Lung (tissue), 17 donors: ENCODE measurements at places on chromosomes 16 and 17. TPM values are rescaled to one million over a fixed set of nuclear protein-coding genes. Genes with fewer than 3 reads are reported as not detected.
A peak's percentile ranks its signal among the peaks of the same experiment; 100 is the strongest.

GRCh38 chr16:1492923-1493745, at the start of gene TELO2:
TSS of gene TELO2 (plus strand) at chr16:1493360. CDS start at chr16:1494282, 922 bp downstream.
- peaks cover 3% of the 10 kb centered on the region for H3K4me1 ChIP-seq
- H3K27me3 ChIP-seq = no peaks in the 10 kb centered on the region
- H3K4me3 ChIP-seq = peak within 1 kb of the TSS; percentile 78
- H3K27ac ChIP-seq = peak within 1 kb of the TSS; percentile 96
- H3K36me3 ChIP-seq = peaks cover 22% of the 10 kb centered on the region
- peak; percentile 89 for DNase-seq

GRCh38 chr17:4786516-4786915, 352 bp upstream of the VMO1 start:
- H3K27ac ChIP-seq = no peak overlapping the region
- H3K27me3 ChIP-seq = peaks cover 33% of the 10 kb centered on the region
- peaks cover 17% of the 10 kb centered on the region for H3K4me1 ChIP-seq
- no peak for DNase-seq
- H3K36me3 ChIP-seq = no peaks in the 10 kb centered on the region
- no peak overlapping the region for H3K4me3 ChIP-seq

ST6GALNAC1 gene
- total RNA-seq = 22.5 TPM

- H3K27ac ChIP-seq = peak overlapping the region; percentile 82
- no peak for DNase-seq
- no peaks in the 10 kb centered on the region for H3K27me3 ChIP-seq
- peaks cover 23% of the 10 kb centered on the region for H3K36me3 ChIP-seq
Observed at GRCh38 chr17:16381496-16381820, 567 bp downstream of the UBB start.

IL32 gene
- total RNA-seq = 153 TPM

GRCh38 chr17:31459716-31460115, 68.2 kb downstream of the RAB11FIP4 start:
- H3K4me3 ChIP-seq = no peak overlapping the region
- H3K36me3 ChIP-seq = no peaks in the 10 kb centered on the region
- H3K27me3 ChIP-seq = no peaks in the 10 kb centered on the region
- H3K27ac ChIP-seq = no peak overlapping the region

PPP1R27 gene
- total RNA-seq = not detected

DNA sequence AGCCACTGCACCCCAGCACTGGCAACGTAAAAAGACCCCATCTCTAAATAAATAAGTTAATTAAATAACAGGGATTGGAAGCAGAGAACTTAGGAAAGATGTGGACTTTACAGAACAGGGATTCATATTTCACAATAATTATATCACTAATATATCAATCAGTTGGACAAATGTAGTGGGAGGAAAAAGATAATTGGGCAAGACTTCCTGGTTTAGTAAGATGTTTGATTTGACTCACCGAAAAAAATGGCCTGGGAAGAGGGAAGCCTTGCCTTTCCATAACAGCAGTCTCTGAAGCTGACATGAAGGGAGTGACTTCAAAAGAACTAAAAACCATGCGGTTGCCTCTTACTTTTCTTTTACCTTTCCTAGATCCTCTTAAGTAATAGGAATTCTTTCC, 15.2 kb upstream of the C17orf78 start:
- no peak for DNase-seq
- peaks cover 4% of the 10 kb centered on the region for H3K4me1 ChIP-seq
- no peaks in the 10 kb centered on the region for H3K27me3 ChIP-seq
- H3K36me3 ChIP-seq = no peaks in the 10 kb centered on the region
- H3K4me3 ChIP-seq = no peak overlapping the region
- H3K27ac ChIP-seq = no peak overlapping the region

ASPA gene
- total RNA-seq = 17.5 TPM

DNA sequence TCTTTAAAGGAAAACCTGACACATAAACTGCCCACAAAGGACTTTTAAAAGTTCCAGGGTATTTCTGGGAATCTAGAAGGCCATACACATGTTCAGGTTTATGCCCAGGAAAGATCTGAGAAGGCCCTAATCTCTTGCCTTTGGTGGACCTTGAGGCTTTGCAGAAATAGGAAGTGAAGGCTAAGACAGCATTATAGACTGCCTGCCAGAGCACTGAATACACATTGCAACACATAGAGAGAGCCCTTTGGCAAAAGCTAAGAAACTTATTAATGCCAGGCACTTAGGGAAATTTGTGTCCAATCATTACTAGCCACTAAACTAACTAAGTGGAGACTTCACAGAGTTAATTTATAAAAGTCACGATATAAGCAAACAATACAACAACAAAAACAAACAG, 70.4 kb downstream of the MMD start:
- no peaks in the 10 kb centered on the region for H3K4me1 ChIP-seq
- DNase-seq = no peak
- H3K27me3 ChIP-seq = no peaks in the 10 kb centered on the region
- H3K27ac ChIP-seq = no peak overlapping the region

DNA sequence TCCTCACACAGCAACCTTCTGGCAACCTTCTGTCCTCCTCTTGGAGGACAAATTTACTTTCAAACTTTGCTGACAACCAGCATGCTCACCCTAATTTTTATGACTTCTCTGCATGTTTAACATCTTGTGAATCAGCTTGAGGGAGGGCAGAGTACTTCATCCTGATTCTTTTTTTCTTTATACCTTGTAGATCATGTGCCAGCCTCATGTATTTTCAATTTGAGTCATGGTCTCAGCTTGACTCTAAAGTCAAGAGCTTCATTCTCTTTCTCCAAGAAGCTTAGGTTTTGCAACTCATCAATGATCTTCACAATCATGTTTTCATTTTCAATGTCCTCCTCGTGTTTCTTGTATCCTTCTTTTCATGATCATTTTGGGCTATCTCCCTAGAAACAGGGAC, 3.6 kb upstream of the KRTAP9-7 start:
- no peak overlapping the region for H3K4me3 ChIP-seq
- no peak for DNase-seq
- no peak overlapping the region for H3K27ac ChIP-seq
- H3K27me3 ChIP-seq = no peaks in the 10 kb centered on the region
- H3K36me3 ChIP-seq = no peaks in the 10 kb centered on the region
- no peaks in the 10 kb centered on the region for H3K4me1 ChIP-seq

NR1D1 gene
- total RNA-seq = 3.2 TPM

GRCh38 chr17:42660692-42661345, 1.7 kb downstream of the TUBG2 start:
- no peak overlapping the region for H3K4me3 ChIP-seq
- peaks cover 8% of the 10 kb centered on the region for H3K36me3 ChIP-seq
- H3K27ac ChIP-seq = no peak overlapping the region

DNA sequence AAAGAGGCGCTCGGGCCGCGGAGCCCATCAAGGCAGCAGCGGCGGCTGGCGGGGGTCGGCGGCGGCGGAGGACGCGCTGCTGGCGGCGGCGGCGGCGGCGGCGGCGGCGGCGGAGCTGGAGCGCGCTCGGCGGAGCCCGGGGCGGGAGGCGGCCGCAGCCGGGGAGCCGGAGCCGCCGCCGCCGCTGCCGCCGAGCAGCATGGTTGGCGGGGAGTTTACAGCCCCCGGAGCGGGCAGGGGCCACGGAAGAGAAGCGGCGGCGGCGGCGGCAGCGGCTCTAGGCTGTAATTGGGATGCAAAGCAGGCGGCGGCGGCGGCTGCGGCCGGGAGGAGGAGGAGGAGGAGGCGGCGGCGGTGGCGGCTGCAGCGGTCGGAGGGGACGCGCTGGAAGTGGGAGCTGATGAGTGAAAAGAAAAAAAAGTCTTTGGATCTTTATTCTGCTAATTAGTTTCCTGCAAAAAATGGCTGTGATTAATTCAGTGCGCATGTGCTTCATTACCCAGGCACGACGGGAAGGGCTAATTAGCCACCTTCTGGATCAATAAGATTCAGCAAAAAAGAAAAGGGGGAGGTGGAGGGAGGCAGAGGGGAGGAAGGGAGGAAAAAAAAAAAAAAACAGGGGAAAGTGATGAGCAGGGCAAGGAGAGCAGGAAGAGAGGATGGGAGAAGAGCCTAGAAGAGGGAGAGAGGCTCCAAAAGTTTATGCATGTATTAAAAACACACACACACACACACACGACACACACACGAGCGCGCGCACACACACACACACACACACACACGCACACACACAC, 10.9 kb upstream of the ZFHX3 start:
- peak; percentile 82 for DNase-seq
- peak overlapping the region; percentile 83 for H3K4me3 ChIP-seq
- H3K27ac ChIP-seq = peak overlapping the region; percentile 94
- H3K36me3 ChIP-seq = no peaks in the 10 kb centered on the region

- H3K4me3 ChIP-seq = no peak overlapping the region
- no peaks in the 10 kb centered on the region for H3K27me3 ChIP-seq
Observed at GRCh38 chr16:68377221-68377620, 66.4 kb downstream of the PRMT7 start.

DNA sequence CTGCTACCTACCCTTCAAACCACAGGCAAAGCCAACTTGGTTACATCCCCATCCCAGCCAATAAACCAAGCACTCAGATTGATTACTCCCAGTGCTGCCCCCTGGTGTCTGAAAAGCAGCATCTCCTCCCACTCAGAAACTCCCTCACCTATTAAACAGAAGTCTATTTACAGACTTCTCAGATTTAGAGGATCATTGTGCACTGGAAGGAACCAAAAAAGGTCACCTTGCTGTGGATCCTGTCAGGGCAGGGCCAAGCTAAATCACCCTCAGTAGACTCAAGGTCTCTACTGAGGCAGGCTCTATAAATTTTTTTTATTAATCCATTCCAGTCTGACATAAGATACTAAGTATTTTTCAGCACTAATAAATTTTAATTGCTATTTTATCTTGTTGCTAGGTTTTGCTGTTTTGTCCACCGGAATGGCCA, 17.6 kb downstream of the HIGD1B start:
- peak; percentile 85 for DNase-seq
- no peak overlapping the region for H3K27ac ChIP-seq

GRCh38 chr17:81347437-81347836, 47.8 kb upstream of the BAHCC1 start:
- no peak overlapping the region for H3K4me3 ChIP-seq
- no peak overlapping the region for H3K27ac ChIP-seq
- no peak for DNase-seq
- H3K27me3 ChIP-seq = no peaks in the 10 kb centered on the region
- no peaks in the 10 kb centered on the region for H3K36me3 ChIP-seq
- H3K4me1 ChIP-seq = no peaks in the 10 kb centered on the region

DNA sequence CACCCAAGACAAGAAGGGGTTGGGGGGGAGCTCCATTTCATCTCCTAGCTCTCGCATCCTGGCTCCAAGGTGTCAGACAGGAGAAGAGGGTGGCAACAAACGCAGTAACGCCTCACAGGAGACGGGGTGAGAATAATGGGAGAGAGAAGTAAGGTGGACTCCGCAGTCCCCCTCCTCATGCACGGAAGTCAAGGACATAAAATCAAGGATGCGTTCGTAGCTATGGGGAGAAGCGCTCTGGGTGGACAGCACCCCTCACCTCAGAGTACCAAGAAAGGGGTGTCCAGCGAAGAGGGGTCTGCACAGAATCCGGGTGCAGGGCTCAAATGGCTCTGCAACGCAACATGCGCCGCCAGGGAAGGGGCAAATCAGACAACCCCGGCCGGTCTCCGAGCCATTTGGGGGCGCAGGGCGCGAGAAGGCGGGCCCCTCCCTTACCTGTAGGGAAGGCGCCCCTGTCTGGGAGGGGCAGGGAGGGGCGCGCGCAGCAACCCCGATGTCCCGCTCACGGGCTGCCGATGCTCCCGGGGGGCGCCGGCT, 555 bp downstream of the HDAC5 start:
- no peak for DNase-seq
- H3K27me3 ChIP-seq = no peaks in the 10 kb centered on the region
- peak overlapping the region; percentile 90 for H3K27ac ChIP-seq
- H3K4me3 ChIP-seq = peak overlapping the region; percentile 96
- H3K4me1 ChIP-seq = peaks cover 4% of the 10 kb centered on the region

- no peak for DNase-seq
- H3K27me3 ChIP-seq = no peaks in the 10 kb centered on the region
- H3K36me3 ChIP-seq = no peaks in the 10 kb centered on the region
- H3K4me1 ChIP-seq = no peaks in the 10 kb centered on the region
- no peak overlapping the region for H3K27ac ChIP-seq
- H3K4me3 ChIP-seq = no peak overlapping the region
Observed at GRCh38 chr16:57021757-57022156, 32.4 kb downstream of the NLRC5 start.

GNGT2 gene
- 4.7 TPM for total RNA-seq

DNA sequence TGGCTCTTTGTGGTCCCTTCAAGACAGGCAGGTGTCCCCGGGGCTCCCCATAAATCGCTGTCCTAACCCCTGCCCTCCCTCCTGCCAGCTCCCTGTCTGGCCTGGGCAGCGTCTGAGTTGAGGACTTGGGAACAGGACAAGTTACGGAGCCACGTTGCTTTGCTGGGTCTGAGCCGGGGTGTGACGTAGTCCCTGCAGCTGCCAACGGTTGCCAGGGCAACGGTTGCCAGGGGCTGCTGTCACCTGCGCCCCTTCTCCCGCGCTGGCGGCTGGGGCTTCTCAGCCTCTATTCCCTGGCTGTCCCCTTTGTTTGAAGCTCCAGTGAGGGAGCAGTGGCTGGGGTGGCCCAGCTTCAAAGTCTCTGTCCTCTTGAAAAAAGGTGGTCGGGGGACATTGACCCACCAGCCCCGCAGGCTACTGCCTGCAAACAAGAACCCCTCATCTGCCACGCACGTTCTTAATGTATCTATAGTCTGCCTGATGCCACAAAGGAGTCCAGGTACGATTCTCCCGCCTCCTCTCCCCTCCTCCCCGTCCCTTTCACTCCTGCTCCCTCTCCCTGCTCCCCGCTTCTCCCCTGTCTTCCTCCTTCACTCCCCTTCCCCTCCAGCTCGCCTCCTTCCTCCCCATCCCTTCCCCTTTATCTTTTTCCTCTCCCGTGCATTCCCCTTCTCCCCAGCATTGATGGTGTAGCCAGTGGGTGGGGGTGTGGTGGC, 10.9 kb downstream of the ADGRG1 start:
- H3K36me3 ChIP-seq = no peaks in the 10 kb centered on the region
- H3K4me3 ChIP-seq = no peak overlapping the region
- peaks cover 38% of the 10 kb centered on the region for H3K4me1 ChIP-seq
